ENCODE measurements at places on chromosomes 5 and 9.

GRCh38 chr5:146039420-146039819, 66.0 kb downstream of the PLAC8L1 start:
- no peak for DNase-seq

GRCh38 chr9:91954841-91955471, 4.9 kb upstream of the ROR2 start:
- no peak for DNase-seq

DNA sequence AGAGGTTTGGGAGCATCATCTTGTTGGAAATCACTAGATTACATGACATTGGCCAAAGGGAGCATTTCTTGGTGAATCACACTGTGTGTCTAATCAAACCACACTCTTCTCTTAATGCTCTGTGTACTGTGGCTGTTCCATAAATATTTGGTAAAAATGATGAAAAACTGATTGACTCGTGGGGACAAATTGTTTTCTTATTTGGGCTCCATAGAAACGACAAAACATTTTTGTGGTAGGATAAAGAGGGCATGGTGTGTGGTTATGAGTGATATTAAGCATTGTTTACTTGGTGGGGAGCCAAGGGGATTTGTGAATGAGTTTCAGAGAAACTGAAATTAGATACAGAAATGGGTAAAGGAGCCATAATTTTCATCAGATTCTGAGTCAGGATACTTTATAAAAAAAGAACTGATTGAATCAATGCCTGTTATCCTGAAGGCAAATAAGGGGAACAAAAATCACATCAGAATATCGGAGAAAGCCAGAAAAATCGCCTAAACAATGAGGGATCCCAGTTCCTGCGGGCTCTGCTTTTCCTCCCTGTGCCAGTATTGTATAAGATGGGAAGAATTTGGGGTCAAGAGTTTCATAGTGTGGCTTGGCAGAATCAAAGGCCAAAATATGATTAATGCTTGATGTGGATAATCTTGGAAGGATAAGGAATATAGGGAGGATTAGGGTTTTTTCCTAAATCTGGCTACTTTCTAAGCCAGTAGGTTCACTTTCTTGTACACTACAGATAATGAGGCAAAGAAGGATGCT, 33.3 kb downstream of the FBXL7 start:
- DNase-seq, result peak; percentile 84

DNA sequence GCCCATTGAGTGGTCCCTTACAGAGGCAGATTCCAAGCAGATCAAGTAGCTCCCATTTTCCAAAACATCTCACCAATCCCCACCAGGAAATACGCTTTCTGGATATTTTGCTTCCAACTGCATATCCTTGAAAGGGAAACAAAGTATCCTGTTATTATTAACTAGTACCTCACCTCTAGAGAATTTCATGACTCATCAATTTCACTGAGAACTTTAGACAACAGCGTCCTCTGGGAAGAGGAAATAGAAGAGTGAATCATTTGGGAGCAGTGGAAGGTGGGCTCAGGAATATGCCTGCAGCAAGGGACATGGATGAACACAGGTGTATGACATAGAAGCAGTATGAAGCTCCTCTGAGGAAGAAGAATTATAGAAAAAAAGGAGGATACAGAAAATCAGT, 186.7 kb downstream of the MARCHF11 start:
- DNase-seq, result no peak

- no peak for DNase-seq
Measured at GRCh38 chr5:3634061-3634460, 38.4 kb downstream of the IRX1 start.

GRCh38 chr5:79816014-79816413, 126.4 kb downstream of the CMYA5 start:
- DNase-seq, result no peak

DNA sequence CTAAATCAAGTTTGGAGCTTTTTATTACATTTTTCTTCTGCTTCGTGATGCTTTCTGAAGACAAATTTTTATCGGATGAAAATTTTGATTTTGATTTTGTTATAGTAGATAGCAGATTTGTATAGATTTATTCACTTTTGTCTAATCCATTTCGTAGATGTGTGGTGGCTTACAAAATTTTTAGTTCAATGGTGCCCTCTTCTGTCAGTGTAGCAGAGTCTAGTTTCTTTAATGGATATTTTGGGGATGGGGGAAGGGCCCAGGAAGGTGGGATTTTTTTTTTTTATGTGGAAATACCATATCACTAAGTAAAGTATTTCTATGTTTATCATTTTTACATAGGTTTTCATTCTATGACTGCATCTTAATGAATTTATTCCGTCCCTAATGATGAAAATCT, 259.9 kb upstream of the TARS1 start:
- peak; percentile 52 for DNase-seq

GRCh38 chr9:112544477-112544876, 57.9 kb downstream of the KIAA1958 start:
- DNase-seq, result no peak

- DNase-seq, result no peak
Measured at GRCh38 chr9:84617411-84618029, 52.0 kb upstream of the NTRK2 start.

GRCh38 chr5:142881076-142881783, 111.1 kb downstream of the ARHGAP26 start:
- peak; percentile 73 for DNase-seq

- no peak for DNase-seq
Measured at GRCh38 chr5:100758780-100759179, 144.3 kb downstream of the ST8SIA4 start.

- no peak for DNase-seq
Measured at GRCh38 chr5:103464835-103465484, 97.6 kb downstream of the NUDT12 start.

DNA sequence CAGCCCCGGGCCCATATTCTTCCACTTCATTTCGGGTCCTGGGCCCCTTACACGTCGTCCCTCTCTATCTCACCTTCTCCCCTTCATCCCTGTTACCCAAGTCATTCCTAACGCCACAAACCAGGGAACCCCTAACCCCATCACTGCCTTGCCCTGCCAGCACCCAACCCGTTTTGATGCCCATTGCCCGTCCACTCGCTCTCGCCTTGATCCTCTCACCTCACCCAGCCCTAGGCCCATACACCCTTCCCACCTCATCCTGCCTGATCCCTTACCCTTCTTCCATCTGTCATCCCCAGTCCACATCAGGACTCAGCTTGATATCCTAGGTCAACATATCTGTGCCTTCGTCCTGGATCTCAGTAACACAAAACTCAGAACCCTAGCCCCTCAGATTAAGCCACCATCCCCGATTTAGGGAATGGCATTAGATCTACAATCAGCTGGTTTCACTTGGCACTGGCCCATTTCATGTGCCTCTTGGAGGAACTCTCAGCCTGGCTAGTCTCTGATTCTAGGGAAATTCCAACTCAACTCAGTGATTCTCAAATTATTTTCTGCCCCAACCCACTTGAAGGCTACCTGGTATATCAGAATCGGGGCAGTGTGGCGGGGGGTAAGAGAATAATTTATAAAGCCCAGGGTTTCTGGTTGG, 489 bp downstream of the CHMP5 start:
- DNase-seq, result no peak

DNA sequence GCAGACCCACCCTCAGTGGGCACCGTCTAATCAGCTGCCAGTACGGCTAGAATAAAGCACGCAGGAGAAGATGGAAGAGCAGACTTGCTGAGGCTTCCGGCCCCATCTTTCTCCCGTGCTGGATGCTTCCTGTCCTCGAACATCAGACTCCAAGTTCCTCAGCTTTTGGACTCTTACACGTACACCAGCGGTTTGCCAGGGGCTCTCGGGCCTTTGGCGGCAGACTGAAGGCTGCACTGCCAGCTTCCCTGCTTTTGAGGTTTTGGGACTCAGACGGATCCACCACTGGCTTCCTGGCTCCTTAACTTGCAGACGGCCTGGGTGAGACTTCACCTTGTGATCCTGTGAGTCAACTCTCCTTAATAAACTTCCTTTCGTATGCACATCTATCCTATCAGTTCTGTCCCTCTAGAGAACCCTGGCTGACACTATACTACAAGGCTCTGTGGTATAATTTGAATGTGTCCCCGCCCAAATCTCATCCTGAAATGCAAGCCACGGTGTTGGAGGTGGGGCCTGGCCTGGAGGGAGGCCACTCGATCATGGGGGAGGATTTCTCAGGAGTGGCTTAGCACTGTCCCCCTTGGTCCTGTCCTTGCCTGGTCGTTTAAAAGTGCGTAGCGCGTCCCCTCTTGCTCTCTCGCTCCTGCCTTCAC, 31.1 kb upstream of the NRARP start:
- no peak for DNase-seq

- DNase-seq, result no peak
Measured at GRCh38 chr5:120684749-120685415, 220.8 kb downstream of the PRR16 start.

DNA sequence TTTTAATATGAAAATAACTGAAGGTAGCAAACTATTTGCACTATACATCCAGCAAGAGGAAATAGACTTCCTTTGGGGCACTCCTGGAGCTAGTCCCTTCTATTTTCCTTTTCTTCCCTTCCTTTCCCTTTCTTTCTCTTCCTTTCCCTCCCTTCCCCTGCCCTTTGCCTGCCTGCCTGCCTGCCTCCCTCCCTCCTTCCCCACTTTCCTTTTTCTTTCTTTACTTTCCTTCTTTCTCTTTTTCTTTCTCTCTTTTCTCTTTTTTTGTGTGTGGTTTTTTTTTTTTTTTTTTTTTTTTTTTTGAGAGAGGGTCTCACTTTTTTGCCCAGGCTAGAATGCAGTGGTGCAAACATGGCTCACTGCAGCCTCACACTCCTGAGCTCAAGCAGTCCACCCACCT, 17.3 kb upstream of the CXXC5 start:
- no peak for DNase-seq

DNA sequence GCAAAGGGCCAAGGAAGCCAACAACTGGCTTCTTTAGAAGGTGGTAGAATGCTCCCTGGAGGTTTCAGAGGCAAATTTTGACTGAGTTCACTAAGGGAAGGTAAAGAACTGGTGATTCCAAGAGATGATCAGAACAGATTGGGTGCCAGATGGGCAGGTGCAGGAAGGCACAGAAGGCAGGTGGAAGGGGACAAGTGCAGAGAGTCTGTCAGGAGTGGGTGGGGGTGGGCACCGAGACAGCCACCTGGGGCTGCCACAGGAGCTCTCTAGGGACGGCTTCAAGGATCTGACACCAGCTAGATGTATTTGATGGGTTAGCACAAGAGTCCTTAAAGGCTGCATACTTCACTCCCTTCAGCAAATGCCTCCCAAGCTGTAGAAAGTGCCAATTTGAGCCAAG, 207.3 kb downstream of the PTTG1 start:
- no peak for DNase-seq

GRCh38 chr9:69485466-69485865, 160.5 kb downstream of the ENTREP1 start:
- DNase-seq, result no peak

- DNase-seq, result no peak
Measured at GRCh38 chr5:122054266-122054665, 23.8 kb downstream of the LOX start.

DNA sequence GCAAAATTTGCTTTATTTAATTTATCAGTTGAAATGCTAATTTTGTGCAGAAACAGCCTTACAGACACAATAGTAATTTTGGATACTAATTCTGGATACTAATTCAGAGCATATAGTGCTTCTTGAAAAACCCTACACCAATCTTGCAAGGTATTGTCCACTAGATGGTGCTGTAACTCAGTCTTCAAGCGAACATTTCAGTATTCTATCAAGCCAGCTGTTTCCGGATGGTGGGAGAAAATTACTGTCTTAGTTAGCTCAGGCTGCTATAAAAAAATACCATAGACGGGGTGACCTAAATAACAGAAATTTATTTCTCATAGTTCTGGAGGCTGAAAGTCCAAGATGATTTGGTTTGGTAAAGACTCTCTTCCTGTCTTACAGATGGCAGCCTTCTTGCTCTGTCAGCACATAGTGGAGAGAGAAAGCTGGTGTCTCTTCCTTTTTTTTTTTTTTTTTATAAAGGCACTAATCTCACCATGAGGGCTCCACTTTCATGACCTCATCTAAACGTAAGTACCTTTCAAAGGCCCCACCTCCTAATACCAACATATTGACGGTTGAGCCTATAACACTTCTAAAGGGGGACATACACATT, 1306.5 kb upstream of the CDH9 start:
- DNase-seq, result peak; percentile 12

GRCh38 chr9:136172412-136173079, 32.4 kb downstream of the LHX3 start:
- no peak for DNase-seq

DNA sequence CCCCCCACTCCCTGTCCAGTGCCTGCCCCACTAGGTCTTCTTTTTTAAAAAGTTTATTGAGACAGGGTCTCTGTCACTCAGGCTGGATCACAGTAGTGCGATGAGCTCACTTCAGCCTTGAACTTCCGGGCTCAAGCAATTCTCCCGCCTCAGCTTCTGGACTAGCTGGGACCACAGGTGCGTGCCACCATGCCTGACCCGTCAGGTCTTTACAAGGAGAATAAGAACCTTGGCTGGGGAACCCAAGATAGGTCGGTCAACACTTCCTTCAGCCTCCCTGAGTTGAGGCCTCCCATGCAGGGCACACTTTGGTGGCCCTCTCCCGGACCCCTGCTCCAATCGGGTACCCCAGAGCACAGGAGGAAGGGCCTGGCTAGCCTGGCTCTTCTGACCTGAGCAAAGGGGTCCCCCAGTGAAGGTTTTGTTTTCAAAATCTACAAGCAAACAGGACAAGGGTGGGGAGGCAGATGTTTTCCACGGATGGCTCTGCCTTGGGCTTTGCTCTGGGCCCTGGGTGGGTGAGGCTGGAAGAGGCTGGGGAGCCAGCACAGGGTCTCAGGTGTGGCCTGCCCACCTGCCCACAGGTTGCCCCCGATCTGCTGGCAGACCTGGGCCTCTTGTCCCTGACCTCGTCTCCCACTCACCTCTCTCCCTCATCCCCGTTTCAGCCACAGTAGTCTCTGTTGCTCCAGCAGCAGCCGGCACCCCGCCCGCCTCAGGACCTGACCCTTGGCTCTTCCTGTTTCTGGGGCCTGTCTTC, 108.7 kb upstream of the PHYKPL start:
- no peak for DNase-seq

DNA sequence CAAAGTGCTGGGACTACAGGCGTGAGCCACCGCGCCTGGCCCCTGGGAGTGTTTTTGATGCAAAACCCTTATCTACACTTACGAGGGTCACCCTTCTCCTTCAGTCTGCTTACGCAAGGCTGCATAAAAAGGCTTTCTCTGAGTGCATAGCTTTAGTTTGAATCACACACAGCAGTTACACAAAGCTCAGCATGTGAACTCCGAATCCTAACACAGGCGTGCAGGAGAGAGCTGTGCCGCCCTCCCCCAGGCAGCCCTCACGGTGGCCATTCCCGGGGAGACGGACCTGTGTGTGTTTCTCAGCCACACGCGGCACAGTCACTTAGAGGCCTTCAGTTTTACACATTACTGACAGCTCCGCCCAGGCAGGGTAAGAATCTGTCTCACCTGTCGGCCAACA, 26.7 kb downstream of the EXD3 start:
- DNase-seq, result no peak
